ENCODE measurements at places on chromosomes 4 and X. TPM values are rescaled to one million over a fixed set of nuclear protein-coding genes. Genes with fewer than 3 reads are reported as not detected.

Gene HTR2C
- polyA plus RNA-seq = not detected

Gene INTU
- polyA plus RNA-seq = not detected

Gene GYG2
- polyA plus RNA-seq = 0.05 TPM

Gene IBSP
- polyA plus RNA-seq = not detected

Gene PDCL2
- not detected for polyA plus RNA-seq

Gene KCNE5
- 0.40 TPM for polyA plus RNA-seq

Gene LPAR4
- polyA plus RNA-seq = not detected

Gene STOX2
- not detected for polyA plus RNA-seq

Gene DDIT4L
- polyA plus RNA-seq = not detected
